NCI-H1436 (cell line): ENCODE measurements at places on chromosomes 11 and 22.
A peak's percentile ranks its signal among the peaks of the same experiment; 100 is the strongest.

DNA sequence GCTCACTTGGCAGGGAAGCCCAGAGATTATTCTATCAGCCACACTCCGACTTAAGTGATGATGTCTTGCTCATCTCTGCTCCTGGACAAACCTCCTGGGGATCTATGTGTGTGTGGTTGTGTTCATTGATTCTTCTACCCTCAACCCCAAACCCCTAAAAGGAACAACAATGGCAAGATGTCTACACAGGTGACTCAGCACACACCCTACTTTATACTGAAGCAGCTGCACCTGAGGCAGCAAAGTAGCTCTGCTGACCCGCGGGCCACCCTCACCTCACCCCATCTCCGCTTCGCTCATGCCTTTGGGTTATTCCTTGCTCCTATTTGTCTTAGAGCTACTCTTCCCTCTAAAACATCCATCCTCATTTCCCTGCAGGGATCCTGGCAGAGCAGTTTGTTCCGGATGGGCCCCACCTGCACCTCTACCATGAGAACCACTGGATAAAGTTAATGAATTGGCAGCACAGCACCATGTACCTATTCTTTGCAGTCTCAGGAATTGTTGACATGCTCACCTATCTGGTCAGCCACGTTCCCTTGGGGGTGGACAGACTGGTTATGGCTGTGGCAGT lies 38.7 kb downstream of the TMEM45B start:
- DNase-seq, result no peak

DNA sequence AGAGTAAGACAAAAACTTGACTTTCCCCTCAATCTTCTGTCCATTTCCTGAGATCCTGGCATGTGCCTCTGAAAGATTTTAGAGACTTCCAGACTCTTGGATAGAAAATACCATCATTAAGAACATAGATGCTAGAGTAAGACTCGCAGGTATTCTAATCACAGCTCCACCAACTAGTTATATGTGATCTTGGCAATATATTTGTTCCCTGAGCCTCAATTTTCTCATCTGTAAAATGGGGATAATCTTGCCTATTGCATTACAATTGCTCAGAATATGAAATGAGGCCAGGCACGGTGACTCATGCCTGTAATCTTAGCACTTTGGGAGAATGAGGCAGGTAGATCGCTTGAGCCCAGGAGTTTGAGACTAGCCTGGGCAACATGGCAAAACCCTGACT lies 10.7 kb downstream of the RHOG start:
- DNase-seq, result no peak

DNA sequence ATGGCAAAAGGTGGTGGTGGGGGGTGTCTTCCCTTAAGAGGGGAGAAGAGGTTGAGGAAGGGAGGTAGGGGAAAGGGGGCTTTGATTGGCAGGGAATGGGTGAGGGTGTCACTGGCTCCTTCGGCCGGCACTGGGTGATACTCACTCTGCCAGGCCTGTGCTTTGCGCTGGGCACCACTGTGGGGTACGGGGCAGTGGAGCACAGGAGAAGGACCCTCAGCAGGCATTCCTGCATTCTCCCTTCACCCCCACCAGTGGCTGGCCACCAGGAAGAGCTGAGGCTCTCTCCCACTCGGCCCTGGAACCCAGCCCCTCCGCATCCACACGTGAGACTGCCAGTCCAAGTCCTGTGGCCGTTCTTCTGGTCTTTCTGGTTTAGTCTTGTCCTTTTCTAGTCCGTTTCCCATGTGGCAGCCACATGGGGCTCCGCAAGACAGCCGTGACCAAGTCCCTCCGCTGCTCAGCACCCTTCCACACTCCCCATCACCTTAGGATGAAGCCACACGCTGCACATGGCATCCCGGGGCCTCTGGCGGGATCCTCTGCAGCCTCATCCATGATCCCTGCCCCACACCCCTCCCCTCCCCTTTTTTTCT lies 8.0 kb downstream of the CAPN5 start:
- DNase-seq, result no peak

DNA sequence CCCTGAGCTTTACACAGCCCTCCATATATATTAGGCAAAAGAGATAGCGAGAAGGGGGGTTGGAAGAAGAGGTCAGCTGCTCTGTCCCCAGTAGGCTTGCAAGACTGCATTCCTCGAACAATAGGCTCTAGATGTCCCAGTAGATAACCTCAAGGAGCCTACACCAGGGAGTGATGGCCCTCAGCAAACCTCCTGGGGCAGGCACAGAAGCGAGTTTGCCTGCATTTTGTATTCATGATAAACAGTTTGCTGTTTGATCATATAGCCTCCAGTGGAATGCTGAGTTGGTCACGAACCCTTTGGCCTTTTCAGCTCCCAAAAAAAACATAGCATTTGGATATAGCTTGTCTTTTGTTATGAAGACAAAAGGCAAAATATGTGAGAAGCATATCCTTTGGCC lies 95.1 kb upstream of the GRAMD1B start:
- no peak for DNase-seq

DNA sequence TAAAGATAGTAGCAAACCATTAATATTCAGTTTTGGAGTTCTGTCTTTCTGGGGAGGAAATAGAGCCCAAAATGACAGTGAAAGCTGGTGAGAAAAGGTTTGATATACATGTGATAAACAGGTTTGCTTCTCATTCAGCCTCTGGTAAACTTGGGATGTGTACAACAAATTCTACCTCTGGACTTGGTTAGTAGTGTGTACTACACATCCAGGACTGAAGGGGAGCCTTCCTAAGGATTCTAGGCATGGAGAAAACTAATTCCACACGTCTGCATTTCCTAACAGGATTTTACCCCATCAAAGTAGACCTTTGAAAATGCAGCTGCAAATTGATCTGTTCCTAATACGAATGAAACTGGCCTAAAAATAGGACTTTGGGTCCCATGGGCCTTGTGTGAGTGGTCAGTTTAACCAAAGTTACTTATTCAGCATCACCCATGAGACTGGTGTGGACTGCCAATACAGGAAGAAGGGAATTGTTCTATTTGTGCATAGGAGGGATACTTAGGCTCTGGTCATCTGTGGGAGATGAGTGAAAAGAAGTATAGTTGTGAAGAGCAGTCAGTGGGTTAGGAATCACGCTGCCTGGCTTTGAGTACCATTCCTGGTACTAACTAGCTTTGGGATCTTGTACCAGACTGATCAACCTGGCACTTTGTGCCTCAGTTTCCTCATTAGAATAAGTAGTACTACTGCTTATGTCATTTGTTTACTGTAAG lies 74.2 kb downstream of the YAP1 start:
- DNase-seq, result no peak

DNA sequence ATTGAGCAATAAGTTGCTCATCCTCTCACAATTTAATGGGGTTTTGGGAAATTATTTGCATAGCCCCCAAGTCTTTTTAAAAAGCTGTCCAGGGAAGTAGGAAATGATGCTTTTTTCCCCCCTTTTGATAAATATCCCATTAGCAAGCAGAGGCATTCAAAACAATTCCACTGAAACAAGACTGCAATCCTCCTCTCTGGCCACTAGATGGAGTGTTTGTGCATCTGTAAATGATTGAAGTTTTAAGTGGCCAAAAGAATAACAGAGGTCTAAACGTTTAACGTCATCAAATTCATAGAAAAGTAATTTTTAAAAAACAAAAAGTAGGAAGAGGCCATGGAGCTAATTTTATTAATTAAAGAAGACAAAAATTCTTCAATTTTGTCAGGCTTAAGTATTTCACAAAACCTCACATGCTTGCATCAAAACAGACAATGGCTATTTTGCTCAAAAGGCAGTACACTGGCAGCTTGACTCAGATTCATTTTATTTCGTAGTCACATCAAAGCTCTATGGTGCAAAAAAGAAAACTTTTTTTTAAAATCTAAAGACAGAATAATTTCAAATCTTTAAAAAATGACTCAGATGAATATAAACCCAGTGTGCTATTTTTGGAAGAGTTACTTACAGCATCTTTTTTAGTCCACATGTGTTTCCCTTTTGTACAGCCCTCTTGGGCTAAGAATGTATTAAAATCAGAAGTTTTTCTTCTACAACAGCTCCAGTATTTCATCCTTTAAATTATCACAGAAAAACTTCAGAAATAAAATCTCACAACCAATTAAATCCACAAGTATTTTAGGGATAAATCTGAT lies 17.8 kb downstream of the CHORDC1 start:
- peak; percentile 60 for DNase-seq

DNA sequence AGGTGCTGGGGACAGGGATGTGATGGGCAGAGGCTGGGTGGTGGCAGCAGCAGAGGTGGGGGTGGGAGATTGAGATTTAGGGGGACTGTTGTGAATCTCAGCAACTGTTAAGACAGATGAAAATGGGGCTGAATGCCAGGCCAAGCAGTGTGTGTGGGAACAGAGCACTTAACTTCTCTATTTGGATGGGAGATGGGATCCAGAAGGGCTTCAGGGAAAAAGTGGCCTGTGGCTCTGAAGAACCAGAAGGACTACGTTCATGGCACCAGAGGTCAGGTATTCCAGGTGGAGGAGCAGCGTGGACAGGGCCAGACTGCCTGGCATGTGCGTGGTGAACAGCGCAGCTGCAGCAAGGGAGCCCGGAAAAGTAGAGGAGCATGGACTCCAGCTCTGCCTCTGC lies 82.6 kb upstream of the SYT13 start:
- DNase-seq, result no peak

- DNase-seq, result peak; percentile 74
Measured at GRCh38 chr11:14643697-14644225, at the start of gene PDE3B. TSS of gene PDE3B (plus strand) at chr11:14643804. CDS start at chr11:14644076, 272 bp downstream.

GRCh38 chr11:88447281-88447680 lies 109.7 kb upstream of the CTSC start:
- DNase-seq, result no peak

- no peak for DNase-seq
Measured at GRCh38 chr11:101748572-101749344, 165.0 kb upstream of the TRPC6 start.

GRCh38 chr22:31474743-31475142 lies 14.9 kb downstream of the EIF4ENIF1 start:
- DNase-seq, result no peak
